CD4-positive, alpha-beta T cell (primary cell): ENCODE measurements at places on chromosomes 11 and 22. TPM values are rescaled to one million over a fixed set of nuclear protein-coding genes. Genes with fewer than 3 reads are reported as not detected.

DNA sequence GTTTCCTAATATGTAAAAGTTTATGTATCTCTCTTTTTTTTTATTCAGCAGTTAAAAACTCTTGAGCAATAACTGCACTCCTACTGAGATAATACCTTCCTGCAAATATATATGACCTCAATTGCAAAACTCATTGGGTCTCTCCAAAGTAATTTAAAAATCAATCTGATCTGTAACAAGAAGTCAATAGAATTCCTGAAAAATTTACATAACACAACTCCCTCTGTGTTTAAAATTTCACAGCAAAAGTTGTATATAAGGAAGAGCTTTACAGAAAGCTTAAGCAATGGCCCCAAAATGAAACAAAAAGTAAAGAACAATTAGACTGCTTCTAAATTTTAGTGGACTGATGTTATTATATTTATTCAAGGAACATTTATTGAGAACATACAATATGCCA is 313.4 kb downstream of the DLG2 start:
- no peak for DNase-seq
- no peak overlapping the region for H3K4me3 ChIP-seq
- no peaks in the 10 kb centered on the region for H3K4me1 ChIP-seq
- H3K27ac ChIP-seq = no peak overlapping the region

DNA sequence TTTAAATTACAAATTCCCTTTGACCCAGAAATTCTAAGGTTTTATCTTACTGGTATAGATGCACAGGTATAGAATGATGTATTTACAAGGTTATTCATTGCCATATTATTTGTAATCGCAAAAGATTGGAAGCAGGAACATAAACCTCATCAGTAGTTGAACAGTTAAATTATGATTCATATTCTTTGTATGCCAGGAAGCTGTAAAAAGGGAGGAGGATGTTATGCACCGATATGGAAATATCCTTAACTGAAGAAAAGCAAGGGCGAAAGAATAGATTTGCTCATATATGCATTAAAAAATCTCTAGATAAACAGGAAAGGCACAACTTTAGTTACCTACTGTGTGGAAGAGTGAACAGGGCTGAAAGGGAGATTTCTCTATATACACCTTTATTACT is 36.7 kb downstream of the PPFIA1 start:
- no peak for DNase-seq
- H3K36me3 ChIP-seq = peaks cover 16% of the 10 kb centered on the region
- no peaks in the 10 kb centered on the region for H3K4me1 ChIP-seq
- H3K27me3 ChIP-seq = no peaks in the 10 kb centered on the region

- peaks cover 3% of the 10 kb centered on the region for H3K4me1 ChIP-seq
- no peak overlapping the region for H3K4me3 ChIP-seq
- no peak for DNase-seq
- no peaks in the 10 kb centered on the region for H3K27me3 ChIP-seq
Measured at GRCh38 chr22:35838855-35839576, 121.3 kb downstream of the APOL5 start.

DNA sequence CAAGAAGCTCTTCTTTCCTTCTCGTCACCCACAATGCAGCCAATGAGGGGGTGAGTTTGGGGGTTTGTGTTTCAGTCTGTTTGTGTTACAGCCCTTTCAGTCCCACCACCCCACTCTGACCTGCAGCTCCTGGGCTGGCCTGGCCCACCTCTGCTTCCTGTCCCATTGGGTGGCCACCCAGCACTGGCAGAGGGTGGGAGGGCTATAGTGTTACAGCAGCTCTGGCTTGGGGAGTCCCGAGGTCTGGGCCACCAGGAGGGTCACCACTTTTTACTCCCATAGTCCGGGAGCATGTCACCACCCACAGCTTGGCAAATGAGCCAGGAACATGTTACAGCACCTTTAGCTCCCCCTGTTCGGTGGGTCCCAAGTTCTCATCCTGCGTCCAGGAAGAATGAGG is 1.7 kb upstream of the OR10S1 start:
- H3K36me3 ChIP-seq = no peaks in the 10 kb centered on the region
- no peaks in the 10 kb centered on the region for H3K27me3 ChIP-seq
- H3K4me3 ChIP-seq = no peak overlapping the region
- no peak for DNase-seq
- H3K27ac ChIP-seq = no peak overlapping the region

Gene TRMT2A
- 84.2 TPM for total RNA-seq
